Kasumi-1 (cell line): ENCODE measurements at places on chromosomes 5 and 9.

DNA sequence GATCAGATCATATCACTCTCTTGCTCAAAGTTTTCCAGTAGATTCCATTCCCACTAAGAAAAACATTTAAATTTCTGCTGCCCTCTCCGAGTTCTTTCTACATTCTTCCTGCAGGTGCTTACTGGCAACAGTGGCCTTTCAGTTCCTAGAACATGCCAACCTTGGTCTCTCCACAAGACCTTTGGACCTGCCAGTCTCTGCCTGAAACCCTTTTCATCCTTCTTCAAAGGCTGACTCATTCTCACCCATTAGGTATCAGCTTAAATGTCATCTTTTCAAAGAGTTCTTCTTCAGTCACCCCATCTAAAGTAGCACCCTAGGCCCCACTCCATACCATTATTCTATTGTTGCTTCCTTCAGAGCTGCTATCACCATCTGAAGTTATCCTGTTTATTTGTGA, 21.8 kb downstream of the PPIC start:
- DNase-seq = no peak

- no peak for DNase-seq
Observed at GRCh38 chr9:135758870-135759269, 56.9 kb downstream of the KCNT1 start.

- DNase-seq = no peak
Observed at GRCh38 chr5:126028336-126028735, 394.9 kb upstream of the GRAMD2B start.

- DNase-seq = peak; percentile 47
Observed at GRCh38 chr5:159098603-159099436, 896 bp downstream of the EBF1 start.

- no peak for DNase-seq
Observed at GRCh38 chr5:176822041-176822792, 11.9 kb downstream of the UNC5A start.

DNA sequence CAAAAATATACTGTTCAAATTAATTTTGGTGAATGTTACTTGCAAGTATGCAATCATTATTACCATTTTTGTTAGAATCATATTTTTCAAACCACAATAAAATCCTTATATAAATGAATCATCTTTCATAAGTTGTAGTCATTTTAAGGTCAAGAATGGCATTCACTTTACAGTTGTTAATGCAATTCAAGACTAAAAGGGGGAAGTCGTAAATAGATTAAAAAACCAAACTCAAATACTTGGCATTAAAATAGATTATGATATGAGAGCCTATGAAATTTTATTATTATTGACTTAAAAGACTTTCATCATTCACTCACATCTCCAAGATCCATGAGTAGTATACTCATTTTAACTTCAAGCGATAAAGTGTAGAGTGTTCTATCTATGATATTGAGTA, 11.6 kb downstream of the CDH9 start:
- DNase-seq = no peak

GRCh38 chr9:133892193-133892920, 99.8 kb downstream of the VAV2 start:
- DNase-seq = no peak

GRCh38 chr9:73091909-73092308, 59.8 kb upstream of the ANXA1 start:
- no peak for DNase-seq

- DNase-seq = no peak
Observed at GRCh38 chr5:34708777-34709176, 52.6 kb downstream of the RAI14 start.

DNA sequence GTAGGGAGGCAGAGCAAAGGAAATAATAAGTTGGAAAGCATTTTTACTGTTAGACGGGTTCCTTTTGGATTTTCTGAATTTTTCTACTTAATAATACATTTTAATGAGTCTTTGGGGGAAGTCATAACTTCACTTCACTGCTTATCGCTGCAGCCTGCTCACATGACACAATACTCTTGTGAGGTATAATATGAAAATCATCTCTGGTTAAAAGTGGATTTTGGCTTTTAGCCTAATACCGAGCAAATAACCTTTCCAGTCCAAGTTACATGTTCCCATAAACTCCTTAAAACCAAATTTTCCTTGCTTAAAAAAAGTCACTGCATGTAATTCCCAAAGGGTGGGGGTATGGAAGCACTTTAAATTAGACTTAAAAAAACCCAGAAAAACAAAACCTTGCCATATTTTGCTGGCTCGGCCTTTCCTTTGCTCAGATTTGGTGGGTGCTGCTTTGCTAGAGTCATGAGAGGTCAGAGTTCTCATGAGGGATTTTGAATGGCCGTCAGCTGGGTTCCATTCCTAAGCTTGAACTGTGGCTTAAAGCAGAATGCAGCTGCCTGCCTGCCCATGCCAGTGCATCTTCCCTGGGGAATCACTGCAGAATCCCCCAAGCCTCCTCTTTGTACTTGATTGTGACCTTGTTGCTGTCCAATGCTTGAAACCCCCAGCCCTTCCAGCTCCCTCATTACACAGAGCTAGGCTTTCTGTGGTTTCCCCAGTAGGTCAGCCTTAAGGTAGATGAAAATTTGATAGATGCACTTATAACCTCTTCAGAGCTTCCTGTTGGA, 331.8 kb downstream of the KDM4C start:
- DNase-seq = no peak

DNA sequence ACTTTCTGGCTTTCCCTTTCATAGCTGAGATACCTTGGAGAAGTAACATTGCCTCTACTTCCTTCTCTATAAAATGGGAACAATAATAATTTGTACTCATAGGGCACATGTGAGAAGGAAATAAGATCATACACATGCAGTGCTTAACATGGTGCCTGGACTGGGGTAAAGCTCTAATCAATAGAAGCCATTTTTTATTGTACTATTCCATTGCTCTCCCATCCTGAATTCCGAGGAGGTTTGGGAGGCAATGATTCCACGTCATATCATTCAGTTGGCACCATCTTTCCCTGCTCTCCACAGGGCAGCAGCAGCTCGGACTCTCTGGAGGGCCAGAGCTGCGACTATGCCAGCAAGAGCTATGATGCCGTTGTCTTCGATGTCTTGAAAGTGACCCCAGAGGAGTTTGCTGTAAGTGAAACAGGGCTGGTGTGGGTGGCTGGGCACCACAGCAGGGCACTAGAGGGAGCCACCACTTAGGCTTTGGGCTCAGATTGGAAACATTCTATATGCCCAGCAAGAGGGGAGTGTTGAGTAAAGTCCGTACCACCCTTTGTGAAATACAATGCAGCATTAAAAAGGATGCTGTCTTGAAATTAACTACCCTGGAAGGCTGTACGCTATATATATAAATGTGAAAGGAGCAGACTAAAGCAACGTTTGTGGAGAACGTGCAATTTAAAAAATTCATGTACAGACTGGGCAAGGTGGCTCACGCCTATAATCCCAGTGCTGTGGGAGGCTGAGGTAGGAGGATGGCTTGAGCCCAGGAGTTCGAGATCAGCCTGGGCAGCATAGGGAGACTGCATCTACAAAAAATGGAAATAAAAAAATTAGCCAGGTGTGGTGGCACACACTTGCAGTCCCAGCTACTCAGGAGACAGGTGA, 51.2 kb downstream of the RALGPS1 start:
- peak; percentile 81 for DNase-seq

DNA sequence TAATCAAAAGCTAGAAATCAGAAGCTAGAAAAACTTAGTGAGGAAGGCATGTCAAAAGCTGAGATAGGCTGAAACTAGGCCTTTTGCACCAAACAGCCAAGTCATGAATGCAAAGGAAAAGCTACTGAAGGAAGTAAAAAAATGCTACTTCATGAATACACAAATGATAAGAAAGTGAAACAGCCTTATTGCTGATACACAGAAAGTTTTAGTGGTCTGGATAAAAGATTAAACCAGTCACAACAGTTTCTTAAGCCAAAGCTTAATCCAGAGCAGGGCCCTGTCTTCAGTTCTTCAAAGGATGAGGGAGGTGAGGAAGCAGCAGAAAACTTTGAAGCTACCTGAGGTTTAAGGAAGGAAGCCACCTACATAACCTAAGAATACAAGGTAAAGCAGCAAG, 102.5 kb upstream of the SH3GL2 start:
- no peak for DNase-seq

GRCh38 chr9:128374221-128374675, 3.1 kb downstream of the URM1 start:
- DNase-seq = no peak

- DNase-seq = no peak
Observed at GRCh38 chr5:50824109-50824508, 157.7 kb downstream of the PARP8 start.

- no peak for DNase-seq
Observed at GRCh38 chr5:116372931-116373597, 201.6 kb downstream of the SEMA6A start.

GRCh38 chr5:142911775-142912174, 141.6 kb downstream of the ARHGAP26 start:
- DNase-seq = no peak

GRCh38 chr5:179217356-179217755, 127.9 kb downstream of the ADAMTS2 start:
- DNase-seq = no peak

DNA sequence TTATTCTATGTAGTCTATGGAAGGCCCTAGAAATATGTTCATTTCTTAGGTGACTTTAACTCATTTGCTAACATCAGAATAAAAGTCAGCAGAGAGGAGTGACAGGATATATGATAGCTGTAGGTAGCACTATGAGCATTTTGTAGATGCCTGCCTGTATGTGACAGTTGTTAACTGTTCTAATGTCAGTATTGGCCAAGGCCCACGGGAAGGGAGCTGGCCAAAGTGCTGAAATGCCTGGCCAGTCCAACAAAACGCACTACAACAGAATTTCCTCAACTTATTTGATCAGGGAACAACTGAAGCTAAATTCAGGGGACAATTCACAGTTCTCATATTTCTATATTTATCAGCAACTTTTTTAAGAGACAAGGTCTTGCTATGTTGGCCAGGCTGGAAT, 20.8 kb downstream of the SV2C start:
- DNase-seq = peak; percentile 44

DNA sequence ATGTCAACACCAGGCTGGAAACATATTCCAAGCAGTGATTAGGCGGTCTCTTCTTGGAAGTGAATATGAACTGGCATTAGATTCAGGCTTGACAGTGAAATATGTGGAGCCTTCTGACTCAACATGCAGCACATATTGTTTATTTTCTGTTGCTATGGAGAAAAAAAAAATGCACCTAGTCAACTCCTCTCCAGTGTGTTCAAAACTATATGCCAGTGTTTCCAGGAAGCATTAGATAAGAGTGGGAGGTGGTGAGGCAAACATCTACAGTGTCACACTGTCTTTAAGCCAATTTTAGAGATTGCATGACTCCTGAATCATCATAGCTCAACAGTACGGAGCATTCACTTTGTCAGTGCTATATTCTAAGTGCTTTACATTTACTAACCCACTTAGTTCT, 117.9 kb downstream of the HCN1 start:
- no peak for DNase-seq

- DNase-seq = no peak
Observed at GRCh38 chr5:78795757-78796156, 147.2 kb upstream of the LHFPL2 start.

- DNase-seq = no peak
Observed at GRCh38 chr5:146704949-146705665, 173.4 kb downstream of the PPP2R2B start.

- DNase-seq = peak; percentile 37
Observed at GRCh38 chr9:99118782-99119466, 14.0 kb downstream of the TGFBR1 start.

DNA sequence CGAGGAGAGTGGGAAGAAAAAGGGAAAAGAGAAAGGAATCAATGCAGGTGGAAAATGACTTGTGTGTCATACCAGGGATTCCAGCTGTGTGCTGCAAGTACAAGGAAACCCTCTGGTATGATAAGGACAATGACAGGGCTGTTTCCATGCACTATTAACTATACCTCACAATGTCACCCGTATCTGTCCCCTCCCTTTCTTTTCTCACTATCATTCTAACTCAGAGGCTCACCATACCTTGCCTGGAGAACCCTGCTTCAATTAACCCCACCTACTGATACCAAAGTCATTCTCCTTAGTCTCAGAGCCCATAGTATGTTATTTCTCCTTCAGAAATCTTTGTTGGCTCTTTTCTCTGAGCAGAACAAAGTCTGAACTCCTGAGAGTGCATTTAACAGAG, 236.2 kb upstream of the NREP start:
- DNase-seq = no peak

DNA sequence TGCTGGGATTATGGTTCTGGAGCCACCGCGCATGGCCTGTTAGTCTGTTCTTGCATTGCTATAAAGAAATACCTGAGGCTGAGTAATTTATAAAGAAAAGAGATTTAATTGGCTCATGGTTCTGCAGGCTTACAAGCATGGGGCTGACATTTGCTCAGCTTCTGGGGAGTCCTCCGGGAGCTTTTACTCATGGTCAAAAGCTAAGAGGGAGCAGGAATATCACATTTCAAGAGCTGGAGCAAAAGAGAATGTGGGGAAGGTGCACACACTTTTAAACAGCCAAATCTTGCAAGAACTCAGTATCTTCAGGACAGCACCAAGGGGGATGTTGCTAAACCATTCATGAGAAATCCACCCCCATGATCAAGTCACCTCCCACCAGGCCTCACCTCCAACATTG, 12.1 kb downstream of the JAK2 start:
- DNase-seq = no peak

- DNase-seq = no peak
Observed at GRCh38 chr5:158837908-158838307, 261.8 kb downstream of the EBF1 start.

- DNase-seq = no peak
Observed at GRCh38 chr5:10633271-10634049, 69.6 kb downstream of the ANKRD33B start.

DNA sequence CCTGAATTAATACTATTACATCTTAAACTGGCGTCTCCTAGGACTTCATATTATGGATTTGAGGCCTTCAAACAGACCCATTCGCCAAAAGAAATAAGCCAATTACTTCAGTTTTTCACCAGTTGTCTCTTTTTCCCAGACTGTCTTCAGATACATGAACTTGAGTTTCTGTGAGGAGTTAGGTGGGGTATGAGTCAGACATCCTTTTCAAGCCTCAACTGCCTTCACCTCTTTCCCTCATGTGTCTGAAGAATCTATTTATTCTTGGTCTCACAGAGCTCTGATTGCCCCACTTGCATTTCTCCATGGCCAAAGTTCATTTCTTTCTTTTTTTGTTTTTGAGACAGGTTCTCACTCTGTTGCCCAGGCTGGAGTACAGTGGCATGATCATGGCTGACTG, 12.5 kb downstream of the WNT8A start:
- DNase-seq = no peak

GRCh38 chr5:154296525-154297159, 106.1 kb downstream of the GALNT10 start:
- no peak for DNase-seq

DNA sequence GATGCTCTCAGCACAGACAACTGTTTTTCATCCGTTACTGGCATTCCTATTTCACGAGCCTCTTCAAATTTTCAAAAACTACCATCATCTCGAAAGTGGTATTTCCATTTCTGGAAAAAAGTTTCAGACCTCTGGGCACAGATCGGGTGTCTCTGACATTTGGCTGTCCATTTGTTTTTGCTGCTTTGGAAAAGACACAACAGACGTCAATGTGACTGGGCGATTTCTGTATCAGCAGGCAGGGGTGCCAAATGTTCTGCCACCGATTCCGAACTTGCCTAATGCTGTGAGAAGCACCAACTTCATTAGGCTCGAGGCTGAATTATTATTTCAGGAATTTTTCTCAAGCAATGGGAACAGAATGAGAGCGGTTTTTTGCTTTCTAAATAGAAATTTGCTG, 105.6 kb downstream of the ARSB start:
- DNase-seq = no peak
